ENCODE measurements at places on chromosomes 11 and 22. TPM values are rescaled to one million over a fixed set of nuclear protein-coding genes. Genes with fewer than 3 reads are reported as not detected.

The LUZP2 gene
- total RNA-seq, result not detected

The ARVCF gene
- 59.1 TPM for total RNA-seq

The SUSD2 gene
- under 0.01 TPM for total RNA-seq

The TSSK2 gene
- not detected for total RNA-seq

The NXPE1 gene
- total RNA-seq, result not detected

The NECTIN1 gene
- 5.2 TPM for total RNA-seq

The AIFM3 gene
- 0.46 TPM for total RNA-seq

The CCDC116 gene
- total RNA-seq, result 0.15 TPM

The NRXN2 gene
- total RNA-seq, result not detected

The ACTN3 gene
- total RNA-seq, result under 0.01 TPM

The PKNOX2 gene
- total RNA-seq, result under 0.01 TPM

The NDUFC2 gene
- 122 TPM for total RNA-seq

The MS4A3 gene
- total RNA-seq, result not detected

The XBP1 gene
- total RNA-seq, result 178 TPM

All from epithelial cell of umbilical artery (primary cell).